NCI-H226 (cell line): ENCODE measurements at places on chromosomes 7 and 10.
A peak's percentile ranks its signal among the peaks of the same experiment; 100 is the strongest.

GRCh38 chr7:47478017-47478344, 103.9 kb downstream of the TNS3 start:
- no peak for DNase-seq

DNA sequence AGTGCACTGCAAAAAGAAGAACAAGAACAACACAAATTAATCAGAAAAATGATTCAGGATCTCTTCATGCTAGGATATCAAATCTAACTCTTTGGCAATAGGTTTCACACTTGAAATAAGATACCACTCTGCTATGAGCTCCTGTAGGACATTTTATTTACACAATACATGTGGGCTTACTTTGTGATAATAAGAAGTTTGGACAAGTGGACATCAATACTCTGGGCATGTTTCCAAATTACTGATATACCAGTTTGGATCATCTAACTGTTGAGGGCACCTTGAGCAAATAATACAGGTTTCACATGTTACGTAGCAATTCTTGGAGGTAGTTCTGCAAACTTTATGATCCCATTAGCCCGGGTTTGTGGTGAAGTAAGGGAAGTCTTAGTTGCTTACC, 59.8 kb downstream of the CPVL start:
- DNase-seq: no peak

DNA sequence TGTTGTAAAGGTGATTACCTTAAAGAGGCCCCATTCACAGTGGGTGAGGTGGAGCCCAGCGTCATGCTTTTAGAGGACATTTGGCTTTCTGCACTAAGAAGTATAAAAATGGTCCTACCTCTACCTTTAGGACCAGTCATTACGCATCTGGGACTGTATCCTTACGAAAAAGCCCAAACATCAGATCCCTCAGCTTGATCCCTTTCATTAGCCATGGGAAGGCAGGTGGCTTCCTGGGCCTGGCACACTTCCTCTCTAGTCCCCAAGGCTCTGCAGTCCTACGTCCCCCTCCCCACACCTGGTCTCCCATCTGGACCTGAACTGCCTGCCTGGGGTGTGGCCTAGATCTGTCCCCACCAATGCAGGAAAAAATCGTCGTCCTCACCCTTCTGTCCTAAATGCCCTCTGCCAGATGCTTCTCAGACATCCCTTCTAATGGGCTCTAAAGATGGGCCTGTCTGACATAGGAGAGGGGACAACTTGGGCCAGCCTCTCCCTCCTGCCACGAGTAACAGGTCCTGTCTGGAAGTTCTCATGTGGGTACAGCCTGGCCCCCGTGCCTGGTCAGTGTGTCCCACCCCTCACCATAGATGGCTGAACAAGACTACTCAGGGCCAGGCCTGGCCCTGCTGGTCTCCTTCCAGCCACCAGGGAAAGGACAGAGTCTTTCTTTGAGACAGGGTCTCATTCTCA, 11.8 kb upstream of the SLC18A3 start:
- no peak for DNase-seq

DNA sequence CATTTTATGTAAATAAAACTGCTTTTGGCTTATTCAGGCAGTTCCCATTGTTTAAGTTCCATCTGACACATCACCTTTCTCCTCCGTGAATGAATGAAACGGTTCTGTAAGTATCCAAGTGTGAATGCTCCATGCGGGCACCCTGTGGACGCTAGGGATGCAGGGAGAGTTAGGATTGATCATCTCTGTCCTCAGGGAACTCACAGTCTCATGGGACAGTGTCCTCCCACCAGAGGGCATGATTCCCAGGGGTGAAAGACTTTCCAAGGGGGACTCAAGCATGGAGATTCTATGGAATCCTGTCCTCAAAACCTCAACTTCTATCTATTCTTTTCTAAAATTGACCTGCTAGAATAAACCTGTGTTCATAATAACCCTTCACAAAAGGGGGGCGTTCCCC, 98.8 kb downstream of the HECW1 start:
- DNase-seq: no peak

DNA sequence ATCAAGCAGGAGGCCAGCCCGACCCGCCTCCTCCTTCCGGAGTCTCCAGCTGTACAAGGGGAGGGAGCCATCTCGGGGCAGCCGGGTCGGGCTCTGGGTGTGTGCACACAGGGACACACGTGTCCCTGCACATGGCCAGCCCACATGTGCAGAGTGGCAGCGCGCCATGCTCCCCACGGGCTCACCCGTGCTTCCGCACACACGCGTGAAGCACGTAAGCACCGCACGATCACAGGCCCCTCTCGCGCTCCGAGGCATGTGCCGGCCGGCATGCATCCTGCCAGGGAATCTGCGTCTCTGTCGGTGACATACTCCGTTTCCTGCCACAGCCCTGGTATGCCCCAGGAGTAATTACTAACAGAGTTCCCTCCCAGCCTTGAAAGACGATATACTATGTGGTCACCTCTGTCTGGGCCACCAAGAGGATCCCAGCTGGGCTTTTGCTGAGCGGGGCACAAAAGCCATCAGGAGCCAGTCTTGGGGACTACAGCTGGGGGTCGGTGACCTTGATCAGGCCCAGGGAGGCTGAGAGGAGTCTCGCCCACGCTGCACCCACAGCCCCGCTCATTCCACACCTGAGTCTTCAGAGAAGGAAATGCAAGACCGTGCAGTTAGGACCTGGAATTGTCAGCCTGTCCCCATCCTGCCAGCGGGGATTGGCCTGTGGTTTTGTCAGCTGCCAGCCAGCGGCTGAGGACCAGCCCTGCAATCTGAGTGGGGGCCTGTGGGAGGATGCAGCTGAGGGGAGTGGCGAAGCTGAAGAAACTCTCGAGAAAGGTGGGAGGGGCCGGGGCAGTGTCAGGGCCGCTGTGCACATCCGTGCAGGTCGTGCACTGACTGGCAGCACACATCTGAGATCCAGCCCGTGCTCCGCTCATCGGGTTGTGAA, 11.0 kb upstream of the LFNG start:
- DNase-seq: no peak

DNA sequence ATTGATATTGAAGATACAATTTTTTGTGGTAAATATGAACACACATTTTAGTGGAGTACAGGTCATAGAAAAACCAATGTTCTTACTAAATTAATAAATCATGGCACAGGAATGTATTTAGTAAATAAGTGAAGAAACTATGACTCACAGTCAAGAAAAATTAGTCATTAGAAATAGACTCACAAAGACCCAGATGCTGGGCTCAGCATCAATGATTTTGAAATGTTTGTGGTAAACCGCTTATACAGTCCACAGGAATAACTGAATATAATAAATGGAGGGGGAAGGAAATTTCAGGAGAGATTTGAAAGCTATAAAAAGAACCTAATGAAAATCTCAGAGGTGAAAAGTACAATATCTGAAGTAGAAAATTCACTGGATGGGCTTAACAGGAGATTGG, 138.3 kb upstream of the ADCY1 start:
- peak; percentile 63 for DNase-seq

GRCh38 chr10:119302591-119303253, 95.4 kb downstream of the GRK5 start:
- no peak for DNase-seq

GRCh38 chr10:71393841-71394475, 2.8 kb upstream of the CDH23 start:
- no peak for DNase-seq

- DNase-seq: no peak
Observed at GRCh38 chr7:133371616-133372015, 118.7 kb downstream of the EXOC4 start.

- no peak for DNase-seq
Observed at GRCh38 chr10:109379186-109379585, 544.1 kb downstream of the XPNPEP1 start.

- DNase-seq: no peak
Observed at GRCh38 chr10:81917666-81918065, 42.7 kb downstream of the NRG3 start.

- no peak for DNase-seq
Observed at GRCh38 chr10:103691723-103692435, 163.5 kb downstream of the SH3PXD2A start.

DNA sequence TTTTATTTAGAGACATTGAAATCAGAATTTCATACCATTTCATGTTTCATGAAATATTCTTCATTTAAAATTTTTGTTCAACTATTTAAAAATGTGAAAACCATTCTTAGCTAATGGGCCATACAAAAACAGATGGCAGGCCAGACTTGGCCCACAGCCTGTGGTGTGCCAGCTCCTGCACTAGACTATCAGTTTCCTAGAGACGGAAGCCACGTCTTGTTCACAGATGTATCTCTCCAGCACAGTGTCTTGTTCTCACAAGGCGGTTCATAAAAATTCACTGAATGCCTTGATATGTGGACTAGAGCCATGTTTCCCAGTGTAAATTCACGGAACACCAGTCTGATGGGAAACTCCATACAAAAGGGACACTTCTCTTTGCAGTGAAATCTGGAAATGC, 216.0 kb downstream of the KCNMA1 start:
- no peak for DNase-seq

DNA sequence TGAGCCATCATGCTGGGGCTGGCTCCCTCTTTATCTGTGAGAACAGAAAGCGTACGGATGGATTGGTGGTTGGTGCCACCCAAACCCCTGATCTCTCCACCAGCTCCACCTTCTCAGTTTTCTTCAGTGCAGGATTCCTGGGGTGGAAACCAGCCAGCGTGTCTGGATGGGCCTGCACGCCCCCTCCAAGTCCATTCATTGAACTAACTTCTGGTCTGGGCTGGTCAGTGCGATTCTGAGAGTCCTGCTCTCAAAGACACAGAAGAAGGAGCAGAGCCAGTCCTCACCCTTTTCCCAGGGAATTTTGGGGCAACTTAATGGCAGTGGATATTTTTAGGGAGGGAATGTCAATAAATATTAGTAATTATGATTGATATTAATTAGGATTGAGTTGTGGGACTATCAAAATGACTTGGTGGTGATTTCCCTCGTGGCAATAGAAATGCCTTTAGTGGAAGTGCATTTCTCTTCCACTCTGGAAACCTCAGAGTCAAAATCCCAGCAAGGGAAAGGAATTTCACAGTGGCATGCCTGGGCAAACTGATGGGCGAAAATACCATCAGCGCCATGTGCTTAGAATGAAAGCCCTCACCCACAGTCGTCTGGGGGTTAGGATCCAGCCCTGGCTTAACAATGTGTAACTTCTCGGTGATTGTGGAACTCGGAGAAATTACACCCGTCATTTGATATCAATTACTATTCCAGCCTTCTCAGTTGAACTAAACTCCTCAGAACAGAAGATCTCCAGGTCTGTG, 69.3 kb upstream of the EEPD1 start:
- no peak for DNase-seq

GRCh38 chr7:434891-435629, 84.6 kb downstream of the PDGFA start:
- DNase-seq: no peak

DNA sequence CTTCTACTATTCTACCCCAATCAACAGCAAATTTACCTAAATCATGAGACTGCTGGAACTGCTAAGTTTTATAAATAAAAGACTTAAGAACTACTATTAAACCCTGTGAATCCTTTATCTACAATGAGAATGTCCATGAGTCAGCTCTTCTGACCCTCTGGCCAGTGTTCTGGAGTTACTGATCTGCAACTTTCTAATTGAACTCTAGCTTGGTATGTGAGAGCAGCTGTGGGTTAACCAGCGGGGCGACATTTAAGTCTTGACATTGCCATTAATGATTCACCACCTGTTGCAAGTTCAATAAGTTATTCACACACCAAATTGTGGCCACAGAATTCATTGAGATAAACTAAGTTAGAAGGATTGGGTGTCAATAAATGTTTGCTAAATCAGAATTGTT, 359.8 kb downstream of the PCDH15 start:
- DNase-seq: no peak

- DNase-seq: no peak
Observed at GRCh38 chr10:14674376-14675050, 100.2 kb downstream of the FAM107B start.

DNA sequence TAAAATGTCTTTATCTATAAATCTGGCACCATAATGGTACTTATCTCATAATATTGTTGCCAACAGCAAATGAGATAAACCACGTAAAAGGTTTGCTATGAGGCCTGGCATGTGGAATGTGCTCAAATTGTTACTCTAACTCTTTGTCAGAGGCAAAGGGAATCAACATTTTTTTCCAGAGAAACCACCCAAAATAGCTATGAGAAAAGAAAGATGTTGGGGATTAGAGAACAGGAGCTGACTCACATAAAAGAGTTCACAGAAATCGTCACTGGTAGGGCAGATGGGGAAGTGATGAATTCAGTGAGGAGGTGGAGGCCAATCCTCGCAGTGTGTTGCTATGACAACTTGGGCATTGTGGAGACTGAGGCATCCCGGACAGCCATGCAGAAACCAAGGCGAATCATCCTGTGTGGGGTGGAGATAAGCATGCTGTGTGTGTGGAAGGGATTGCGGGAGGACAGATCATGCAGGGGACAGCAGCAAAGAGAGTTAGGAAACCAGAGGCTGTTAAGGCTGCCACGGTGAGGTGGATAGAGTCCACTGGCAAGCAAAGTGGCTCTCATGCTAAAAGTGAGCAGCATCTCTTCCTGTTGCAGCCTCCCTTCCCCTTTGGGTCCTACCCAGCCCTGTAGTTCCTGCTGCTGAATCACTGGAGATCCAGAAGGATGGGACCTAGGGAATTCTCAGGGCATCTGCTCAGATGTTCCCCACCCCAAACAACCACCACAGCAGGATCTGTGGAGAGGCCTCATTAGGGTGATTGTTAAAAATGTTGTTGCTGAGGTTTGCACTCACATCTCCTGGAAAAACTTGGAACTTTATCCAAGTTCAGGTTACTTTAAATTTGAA, 103.9 kb downstream of the CUBN start:
- DNase-seq: peak; percentile 89

DNA sequence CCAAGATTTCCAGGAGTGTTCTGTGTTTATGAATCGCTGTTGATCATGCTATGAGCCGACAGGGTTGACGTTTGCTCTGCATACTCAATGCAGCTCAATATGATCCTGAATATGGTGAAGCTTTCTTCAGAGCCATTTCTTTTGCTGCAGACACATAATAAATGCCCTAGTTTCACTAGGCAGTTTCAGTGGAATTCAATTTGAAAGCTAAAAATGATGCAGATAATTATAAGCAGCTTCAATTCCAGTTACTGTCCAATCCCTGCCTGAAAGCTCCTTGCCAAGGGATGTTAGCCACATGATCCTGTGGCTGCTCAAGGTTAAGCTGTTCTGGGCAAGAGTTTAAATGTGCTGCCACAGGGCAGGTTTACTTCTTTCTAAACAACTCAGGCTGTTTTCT, 805.6 kb downstream of the NRG3 start:
- no peak for DNase-seq
